ENCODE measurements at places on chromosomes 11 and 22. TPM values are rescaled to one million over a fixed set of nuclear protein-coding genes. Genes with fewer than 3 reads are reported as not detected.

DNA sequence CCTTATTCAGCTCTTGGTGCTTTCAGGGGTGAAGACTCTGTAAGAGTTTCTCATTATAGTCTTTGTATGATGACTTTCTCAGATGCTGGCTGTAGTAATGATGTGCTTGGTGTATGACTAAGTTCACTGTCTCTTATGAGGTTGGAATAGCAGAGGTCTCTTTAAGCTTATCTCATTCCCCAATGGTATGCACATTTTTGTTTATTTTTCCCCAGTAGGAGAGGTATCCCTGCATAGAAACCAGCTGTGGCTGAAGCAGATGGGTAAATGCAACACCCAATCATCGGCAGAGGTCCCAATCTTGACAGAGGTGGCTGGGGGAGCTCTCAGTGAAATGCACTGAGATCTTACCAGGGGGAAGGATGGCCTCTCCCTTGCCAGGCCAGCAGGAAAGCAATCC is 34.6 kb downstream of the BBOX1 start:
- no peak for DNase-seq

The ACRV1 gene
- total RNA-seq, result not detected

GRCh38 chr11:7494086-7494745 is 8.9 kb downstream of the OLFML1 start:
- no peak for DNase-seq

DNA sequence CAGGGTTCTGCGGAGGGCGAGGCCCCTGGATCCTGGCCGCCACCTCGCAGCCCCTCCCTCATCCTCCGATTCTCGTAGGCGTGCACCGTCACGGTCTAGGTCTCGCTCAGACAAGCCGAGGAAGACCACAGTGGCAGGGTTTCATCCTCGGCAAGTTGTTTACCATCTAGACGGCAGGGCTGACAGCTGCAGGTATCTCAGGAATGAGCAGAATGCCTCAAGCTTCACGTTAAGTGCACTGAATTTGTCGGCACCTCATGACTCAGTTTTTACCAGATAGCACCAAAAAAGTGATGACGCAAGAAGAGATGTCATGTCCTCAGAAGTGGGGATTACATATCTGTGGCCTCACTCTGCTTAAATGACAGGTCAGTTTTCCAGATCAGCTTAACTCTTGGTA is 35.1 kb downstream of the WT1 start:
- peak; percentile 43 for DNase-seq

The SHANK2 gene
- total RNA-seq, result 17.3 TPM

Data from hepatocyte (in vitro differentiated cells).